Panc1 (cell line): ENCODE measurements at places on chromosomes 13 and 19.

GRCh38 chr13:45751885-45752284 lies 49.8 kb downstream of the CBY2 start:
- DNase-seq: no peak

DNA sequence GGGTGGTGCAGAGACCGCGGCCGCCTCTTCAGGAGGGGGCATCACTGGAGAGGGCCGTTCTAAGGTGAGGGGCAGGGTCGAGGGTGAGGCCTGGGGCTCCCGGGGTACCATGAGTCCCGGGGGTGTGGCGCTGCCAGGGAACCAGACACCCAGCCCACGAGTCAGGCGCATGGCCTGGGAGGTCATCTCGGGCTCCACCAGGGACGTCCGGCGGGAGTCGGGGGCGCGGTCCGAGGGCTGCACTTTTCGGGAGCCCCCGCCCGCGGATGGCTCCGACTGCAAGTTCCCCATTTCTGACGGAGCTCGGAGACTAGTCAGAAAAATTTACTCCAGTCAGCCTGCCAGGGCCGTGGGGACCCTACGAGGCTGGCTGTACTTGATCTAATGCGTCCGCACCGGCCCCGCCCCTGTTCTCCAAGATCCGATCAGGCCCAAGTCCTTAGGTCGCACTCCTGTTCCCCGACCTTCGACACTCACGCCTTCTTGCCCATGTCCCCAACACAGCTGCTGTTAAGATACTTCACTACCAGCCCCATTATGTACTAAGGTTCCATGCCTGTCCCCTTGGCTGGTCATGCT lies 774 bp downstream of the GGN start:
- no peak for DNase-seq

DNA sequence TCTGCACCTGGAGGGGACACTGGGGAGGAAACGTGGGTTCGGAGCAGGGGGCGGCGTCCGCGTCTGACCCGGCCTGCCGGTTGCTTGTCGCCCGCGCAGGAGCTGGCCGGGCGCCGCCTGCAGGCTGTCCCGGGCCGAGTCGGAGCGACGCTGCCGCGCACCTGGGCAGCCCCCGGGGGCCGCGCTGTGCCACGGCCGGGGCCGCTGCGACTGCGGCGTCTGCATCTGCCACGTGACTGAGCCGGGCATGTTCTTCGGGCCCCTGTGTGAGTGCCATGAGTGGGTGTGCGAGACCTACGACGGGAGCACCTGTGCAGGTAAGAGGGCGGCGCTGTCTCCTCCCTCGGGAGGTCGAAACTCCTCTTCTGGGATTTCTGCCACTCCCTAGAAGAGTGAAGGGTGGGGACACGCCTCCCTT lies 1.3 kb downstream of the ITGBL1 start:
- no peak for DNase-seq

DNA sequence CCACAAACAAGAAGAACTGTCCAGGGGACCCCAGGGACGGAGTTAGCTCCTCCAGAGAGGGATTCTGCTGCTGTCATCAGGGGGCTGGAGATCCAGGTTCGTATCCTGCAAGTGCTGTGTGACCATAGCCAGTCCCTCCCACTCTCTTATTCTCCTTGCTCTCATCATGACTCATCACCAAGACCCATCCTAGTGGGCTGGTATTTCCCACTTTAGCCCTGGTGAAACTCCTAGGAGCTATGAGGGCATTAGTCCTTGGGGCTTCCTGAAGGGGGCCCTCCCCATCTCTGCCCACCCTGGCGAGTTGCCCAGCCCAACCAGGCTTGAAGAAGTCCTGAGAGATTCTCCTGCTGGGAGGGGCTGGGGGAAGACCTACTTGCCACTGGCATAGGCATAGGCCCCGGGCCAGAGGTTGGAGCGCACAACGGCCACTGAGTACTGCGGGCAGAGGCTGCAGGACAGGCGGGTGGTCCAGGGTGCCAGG lies 7.5 kb upstream of the DMWD start:
- DNase-seq: no peak

- DNase-seq: no peak
Observed at GRCh38 chr19:48295458-48295857, 25.6 kb downstream of the ZNF114 start.

GRCh38 chr13:113406321-113407102 lies 42.6 kb upstream of the GRTP1 start:
- DNase-seq: no peak

DNA sequence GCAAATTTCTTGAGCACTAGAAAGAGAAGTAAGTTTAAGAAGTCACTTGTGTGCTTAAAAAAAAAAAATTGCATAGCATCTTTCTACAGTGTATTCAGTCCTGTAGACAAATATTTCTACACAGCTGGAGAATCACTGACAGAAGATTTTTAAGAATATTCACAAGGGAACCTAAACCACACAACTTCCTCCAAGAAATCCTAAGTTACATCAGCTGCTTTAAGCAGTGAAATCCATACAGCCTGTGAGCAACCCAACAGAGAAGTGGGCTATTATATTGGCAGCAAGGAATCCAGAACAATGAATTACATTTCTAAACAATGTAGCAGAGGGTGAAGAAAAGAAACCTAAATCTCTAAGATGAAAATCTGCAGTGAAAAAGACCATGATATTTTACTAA lies 1.5 kb downstream of the DOCK9 start:
- no peak for DNase-seq

- no peak for DNase-seq
Observed at GRCh38 chr13:110136660-110137585, 170.0 kb downstream of the COL4A1 start.

DNA sequence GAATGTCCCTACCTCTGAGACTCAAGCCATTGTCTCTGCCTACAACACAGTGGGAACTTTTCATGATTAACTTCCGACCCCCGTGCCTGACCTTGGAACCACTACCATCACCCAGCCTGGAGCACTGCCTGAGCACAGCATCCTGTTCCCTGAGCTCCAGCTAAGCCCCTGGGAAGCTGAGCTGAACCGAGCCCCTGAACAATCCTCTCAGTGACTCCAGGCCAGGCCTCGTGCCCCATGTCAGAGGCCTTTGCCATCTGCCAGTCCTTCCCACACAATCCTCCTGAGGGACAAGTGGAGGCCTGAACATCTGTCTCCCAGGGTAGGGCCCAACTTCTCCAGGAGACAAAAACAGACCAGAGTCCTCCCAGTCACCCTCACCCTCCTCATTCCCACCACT lies 17.5 kb downstream of the CEACAM3 start:
- DNase-seq: no peak

GRCh38 chr13:73991384-73991783 lies 142.8 kb downstream of the KLF12 start:
- no peak for DNase-seq

DNA sequence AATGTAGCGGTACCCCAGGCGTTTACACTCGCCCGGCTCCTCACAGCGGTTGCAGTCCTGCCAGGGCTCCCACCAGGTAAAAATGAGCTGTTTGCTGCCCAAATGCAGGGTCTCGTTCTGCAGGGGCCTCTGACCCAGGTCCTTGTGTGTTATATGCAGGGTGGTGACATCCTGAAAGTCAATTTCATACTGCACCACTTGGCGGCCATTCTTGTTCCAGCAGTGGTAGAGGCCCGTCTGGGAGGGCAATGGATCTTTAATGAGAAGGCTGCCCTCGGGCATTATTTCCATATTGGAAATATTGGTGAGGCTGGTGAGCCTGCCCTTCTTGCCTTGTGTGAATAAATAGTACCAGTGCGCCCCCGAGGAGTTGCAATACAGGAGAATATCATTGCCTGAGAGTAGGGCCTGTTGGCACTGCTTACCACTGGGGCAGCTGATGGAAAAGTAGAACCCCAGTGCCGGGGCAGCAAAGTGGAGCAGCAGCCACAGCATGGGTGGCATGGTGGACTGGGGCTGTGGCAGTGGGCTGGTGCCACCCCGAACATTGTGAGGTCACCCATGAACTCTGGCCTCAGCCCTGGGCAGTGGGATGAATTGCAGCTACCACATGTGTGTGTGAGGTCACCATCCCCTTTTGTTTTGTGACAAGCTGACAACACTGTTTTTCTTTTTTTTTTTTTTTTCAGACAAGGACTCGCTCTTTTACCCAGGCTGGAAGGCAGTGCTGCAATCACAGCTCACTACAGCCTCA lies at the start of gene FAM187B:
Gene FAM187B, minus strand, starts transcription at position 563 of the 754 bp plus-strand sequence. Its CDS starts 59 bp downstream, at position 504.
- no peak for DNase-seq

DNA sequence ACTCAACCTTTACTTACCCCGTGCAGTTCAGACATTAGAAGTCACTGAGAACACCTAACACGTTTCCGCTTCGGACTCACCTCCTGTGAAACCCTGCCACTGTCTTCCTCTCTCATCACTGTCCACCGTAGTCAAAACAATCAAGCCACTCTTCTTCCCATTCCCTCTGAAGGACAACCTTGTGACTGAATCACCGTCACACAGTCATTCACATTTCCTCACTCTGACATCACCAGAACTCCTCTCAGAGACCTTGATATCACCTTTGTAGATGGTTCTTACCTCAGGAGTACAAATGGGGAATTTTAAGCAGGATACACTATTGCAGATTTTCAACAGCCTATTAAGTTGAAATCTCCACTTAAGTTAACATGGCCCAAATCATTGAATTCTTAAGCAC lies 1.3 kb upstream of the KBTBD6 start:
- no peak for DNase-seq

- DNase-seq: no peak
Observed at GRCh38 chr13:103002279-103002678, 63.9 kb downstream of the SLC10A2 start.

GRCh38 chr13:73767747-73768315 lies 366.4 kb downstream of the KLF12 start:
- no peak for DNase-seq

- DNase-seq: no peak
Observed at GRCh38 chr13:109795011-109795410, 8.6 kb upstream of the IRS2 start.

DNA sequence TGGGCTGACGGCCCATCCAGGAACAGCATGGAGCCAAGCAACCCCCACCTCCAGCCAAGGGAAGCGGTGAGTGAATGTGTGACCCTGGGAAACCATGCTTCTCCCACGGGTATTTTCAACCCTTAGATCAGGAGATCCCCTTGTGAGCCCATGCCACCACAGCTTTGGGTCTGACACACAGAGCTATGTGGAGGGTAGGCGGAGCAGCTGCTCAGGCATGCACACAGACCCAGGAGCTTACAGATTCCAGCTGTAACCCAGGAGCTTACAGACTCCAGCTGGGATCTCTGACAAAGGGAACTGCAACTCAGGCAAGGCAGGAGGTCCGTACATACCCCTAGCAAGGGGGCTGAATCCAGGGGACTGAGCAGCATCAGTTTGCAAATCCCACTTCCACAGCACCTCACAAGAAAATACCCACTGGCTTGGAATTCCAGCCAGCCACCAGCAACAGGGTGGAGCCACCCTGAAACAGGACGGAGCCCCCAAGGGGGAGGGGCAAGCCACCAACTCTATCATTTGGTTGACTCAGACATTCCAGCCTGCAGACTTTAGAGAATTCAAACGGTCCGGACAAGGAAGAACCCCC lies 40.8 kb upstream of the RFXAP start:
- no peak for DNase-seq

DNA sequence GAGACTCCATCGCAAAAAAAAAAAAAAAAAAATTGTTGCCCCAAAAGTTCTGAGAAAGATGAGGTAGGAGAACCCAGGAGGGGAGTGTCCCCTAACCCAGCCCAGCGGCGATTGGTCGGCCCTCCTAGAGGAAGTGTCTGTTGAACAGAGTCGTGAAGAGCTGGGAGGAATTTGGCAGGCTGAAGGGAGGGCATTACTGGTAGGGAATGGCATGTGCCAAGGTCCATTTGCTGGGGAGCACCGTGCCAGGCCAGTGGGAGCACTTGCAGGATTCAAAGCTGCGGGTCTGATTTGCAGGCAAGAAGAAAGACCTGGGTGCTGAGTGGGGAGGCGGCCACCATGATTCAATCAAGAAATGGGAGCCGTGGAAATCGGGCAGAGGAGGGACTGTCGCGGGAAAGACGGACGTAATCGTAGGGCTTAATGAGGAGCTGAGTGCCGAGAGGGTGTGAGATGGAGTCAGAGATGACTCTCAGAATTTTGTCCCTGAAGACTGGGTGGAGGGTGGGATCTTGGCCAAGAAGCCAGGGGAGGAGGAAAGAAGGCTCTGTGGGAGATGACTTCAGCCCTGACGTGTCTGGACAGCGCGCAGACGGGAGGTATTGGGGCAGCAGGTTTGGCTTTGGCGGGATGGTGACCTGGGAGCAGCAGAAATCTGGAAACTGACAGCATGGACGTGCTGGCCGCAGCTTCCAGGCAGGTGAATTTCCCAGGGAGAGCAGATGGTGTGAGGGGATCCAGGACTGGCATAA lies 15.4 kb downstream of the CERS4 start:
- DNase-seq: no peak
